Breast epithelium (tissue), 4 donors: ENCODE measurements at places on chromosomes 12 and 14.

DNA sequence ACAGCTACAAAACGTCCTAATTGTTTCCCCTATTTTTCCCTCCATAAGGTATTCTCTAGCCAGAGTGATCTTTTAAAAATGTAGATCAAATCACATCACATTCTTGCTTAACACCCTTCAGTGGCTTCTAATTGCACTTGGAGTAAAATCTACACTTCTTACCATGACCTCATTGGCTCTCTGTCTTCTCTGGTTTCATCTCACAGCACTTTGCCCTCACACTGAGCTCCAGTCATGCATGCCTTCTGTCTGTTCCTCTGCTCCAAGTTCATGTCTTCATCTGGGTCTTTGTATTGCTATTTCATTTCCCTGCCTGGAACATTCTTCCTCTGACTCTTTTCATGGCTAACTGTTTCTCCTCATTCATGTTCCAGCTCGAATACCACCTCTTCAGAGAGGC lies 220.4 kb upstream of the GARIN6 start:
- H3K36me3 ChIP-seq: no peaks in the 10 kb centered on the region
- no peaks in the 10 kb centered on the region for H3K4me1 ChIP-seq

- H3K4me1 ChIP-seq: peaks cover 23% of the 10 kb centered on the region
- no peak for DNase-seq
- no peak overlapping the region for H3K4me3 ChIP-seq
- no peaks in the 10 kb centered on the region for H3K27me3 ChIP-seq
Measured at GRCh38 chr14:22845821-22846625, 9.6 kb downstream of the MMP14 start.

DNA sequence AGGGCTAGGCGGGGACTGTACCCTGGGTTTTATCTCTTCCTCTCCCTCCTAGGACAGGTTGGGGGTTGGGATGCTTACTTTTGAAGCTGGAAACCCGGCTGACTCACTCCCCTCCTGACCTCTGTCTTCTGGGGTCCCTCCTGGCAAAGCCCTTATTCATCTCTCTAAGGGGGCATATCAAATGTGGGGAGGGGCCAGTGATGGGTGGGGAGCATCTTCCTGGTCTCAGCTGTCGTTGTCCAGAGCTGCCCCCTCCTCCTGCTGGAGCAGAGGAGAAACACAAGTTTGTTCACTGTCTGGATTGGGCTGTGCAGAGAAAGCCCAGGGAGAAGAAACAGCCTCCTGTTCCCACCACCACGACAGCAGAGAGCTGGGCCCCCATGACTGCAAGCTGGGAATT lies 85.8 kb downstream of the TNFAIP2 start:
- peak overlapping the region; percentile 73 for H3K4me3 ChIP-seq
- peak overlapping the region; percentile 62 for H3K27ac ChIP-seq
- no peaks in the 10 kb centered on the region for H3K27me3 ChIP-seq
- DNase-seq: no peak
- H3K4me1 ChIP-seq: no peaks in the 10 kb centered on the region
- no peaks in the 10 kb centered on the region for H3K36me3 ChIP-seq

DNA sequence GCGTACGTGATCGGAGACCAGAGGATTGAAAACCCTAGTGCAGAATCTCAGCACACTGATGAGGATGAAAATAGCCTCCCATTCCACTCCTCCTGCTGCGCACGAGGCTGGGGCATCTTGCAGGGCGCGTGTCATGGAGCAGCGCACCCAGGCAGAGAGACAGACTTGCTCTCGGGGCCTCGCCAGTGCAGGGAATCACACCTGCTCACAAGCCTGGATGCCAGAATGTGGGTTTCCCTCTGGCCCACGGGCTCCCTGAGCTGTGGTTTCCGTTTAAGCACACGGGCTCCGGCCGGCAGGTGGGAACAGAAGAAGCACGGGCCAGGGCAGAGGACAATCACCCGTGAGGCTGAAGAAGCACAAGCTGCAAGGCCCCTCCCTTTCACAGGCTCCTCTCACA lies 2.0 kb downstream of the FGF6 start:
- H3K4me1 ChIP-seq: no peaks in the 10 kb centered on the region
- no peaks in the 10 kb centered on the region for H3K27me3 ChIP-seq
- H3K4me3 ChIP-seq: no peak overlapping the region
- H3K36me3 ChIP-seq: no peaks in the 10 kb centered on the region
- H3K27ac ChIP-seq: no peak overlapping the region

DNA sequence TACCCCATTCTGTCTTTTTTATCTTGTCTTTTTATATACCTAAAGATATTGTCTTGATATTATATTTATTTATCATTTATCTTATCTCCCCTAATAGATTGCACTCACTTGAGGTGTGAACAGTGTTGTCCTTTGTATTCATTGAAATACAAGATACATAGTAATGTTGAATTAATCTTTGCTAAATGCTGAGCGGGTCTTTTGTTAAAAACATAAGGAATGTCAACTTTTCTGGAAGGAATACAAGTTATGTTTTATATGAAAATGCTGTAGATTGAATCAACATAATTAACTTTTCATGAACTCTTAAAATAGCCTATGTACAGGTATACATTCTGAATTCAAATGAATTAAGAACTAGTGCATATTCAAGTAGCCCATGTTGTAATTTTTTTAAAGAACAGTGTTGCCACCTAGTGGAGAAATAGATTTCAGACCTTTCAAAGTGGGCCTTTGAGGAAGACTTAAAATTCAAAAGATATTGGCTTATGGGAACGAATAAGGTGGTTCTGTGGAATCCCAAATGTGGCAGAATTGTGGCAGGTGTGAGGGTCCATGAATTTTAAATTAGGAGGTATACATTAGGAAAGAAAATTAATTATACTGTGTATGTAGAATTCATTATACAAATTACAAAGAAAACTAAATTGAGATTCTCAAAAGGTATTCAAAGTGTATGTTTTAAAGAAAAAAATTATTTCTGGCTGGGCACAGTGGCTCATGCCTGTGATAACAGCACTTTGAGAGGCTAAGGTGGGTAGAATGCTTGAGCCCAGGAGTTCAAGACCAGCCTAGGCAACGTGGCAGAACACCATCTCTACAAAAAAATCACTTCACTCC lies 19.1 kb downstream of the BBOF1 start:
- no peak overlapping the region for H3K4me3 ChIP-seq
- no peak overlapping the region for H3K27ac ChIP-seq
- H3K4me1 ChIP-seq: no peaks in the 10 kb centered on the region
- no peaks in the 10 kb centered on the region for H3K27me3 ChIP-seq
- DNase-seq: no peak
- no peaks in the 10 kb centered on the region for H3K36me3 ChIP-seq

DNA sequence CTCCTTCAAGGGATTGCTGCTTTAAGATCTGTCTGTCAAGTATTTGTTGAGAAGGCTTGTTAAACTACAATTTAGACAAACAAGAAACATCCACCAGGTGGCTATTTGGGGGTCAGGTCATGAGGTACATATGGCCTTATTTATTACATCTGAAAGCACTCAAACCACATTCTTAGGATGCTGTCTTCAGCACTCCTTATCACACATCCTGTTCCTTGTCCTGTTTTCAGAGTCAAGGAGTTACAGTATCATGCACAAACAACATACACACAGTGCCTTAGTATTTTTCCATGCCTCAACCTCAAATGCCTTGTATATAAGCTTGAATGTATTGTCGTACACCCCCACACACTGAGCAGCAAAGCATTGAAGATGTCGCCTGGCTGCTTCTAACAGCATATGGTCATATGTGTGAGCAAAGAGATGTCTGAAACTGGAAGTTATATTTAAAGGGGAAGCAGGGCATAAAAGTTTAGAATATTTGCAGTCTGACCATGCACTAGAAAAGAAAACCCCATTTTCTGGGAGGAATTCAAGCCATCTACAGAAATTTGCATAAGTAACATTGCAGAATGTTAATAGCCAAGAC lies 83.8 kb downstream of the KCNMB4 start:
- DNase-seq: no peak
- H3K4me3 ChIP-seq: no peak overlapping the region
- H3K4me1 ChIP-seq: no peaks in the 10 kb centered on the region
- H3K27me3 ChIP-seq: no peaks in the 10 kb centered on the region
- no peaks in the 10 kb centered on the region for H3K36me3 ChIP-seq
- no peak overlapping the region for H3K27ac ChIP-seq

GRCh38 chr14:68550338-68550715 lies 242.5 kb downstream of the ZFP36L1 start:
- peaks cover 15% of the 10 kb centered on the region for H3K4me1 ChIP-seq
- peak; percentile 15 for DNase-seq
- H3K36me3 ChIP-seq: no peaks in the 10 kb centered on the region
- no peak overlapping the region for H3K4me3 ChIP-seq
- H3K27ac ChIP-seq: peak overlapping the region; percentile 80

DNA sequence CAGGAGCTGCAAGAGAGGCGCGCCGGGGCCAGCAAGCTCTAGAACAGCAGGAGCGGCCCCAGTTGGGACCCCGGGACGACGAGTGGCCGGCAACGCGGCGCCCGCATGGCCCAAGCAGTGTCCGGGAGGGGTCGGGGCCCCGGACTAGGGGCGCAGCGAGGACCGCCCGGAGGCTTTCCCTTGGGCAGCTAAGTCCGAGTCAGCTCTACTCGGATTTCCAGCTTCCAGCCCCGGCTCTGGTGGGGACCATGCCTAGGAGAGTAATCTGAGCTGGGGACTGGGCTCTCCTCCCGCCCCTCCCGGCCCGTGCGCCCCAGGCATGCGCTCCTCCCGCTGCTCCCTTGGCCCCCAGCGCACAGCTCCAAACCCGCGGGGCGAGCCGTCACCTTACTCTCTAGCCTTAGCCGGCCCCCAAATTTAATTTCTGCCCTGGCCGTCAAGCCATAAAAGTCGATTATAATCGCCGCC lies 41.6 kb upstream of the CAPRIN2 start:
- DNase-seq: no peak
- no peaks in the 10 kb centered on the region for H3K36me3 ChIP-seq
- peak overlapping the region; percentile 52 for H3K27ac ChIP-seq

DNA sequence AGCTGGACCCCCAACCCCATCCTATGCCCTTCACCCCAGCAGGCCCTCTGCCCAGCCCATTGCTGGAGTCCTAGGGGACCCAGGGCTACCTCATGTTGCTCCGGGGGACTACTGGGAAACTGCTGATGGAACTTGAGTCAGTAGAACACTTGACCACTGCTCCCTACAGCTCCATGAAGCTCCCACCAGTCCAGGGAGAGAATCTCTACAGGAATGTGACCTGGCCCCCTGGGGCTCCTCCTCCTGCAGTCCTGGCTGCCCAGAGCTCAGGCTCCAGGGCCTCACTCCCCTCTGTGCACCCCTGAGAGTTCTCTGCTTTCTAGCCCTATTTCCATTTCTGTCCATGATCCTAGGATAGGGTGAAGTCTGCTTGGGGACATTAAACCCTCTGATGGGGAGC lies 10.8 kb upstream of the AQP2 start:
- no peaks in the 10 kb centered on the region for H3K27me3 ChIP-seq
- no peak overlapping the region for H3K27ac ChIP-seq
- H3K4me3 ChIP-seq: no peak overlapping the region
- H3K4me1 ChIP-seq: no peaks in the 10 kb centered on the region

DNA sequence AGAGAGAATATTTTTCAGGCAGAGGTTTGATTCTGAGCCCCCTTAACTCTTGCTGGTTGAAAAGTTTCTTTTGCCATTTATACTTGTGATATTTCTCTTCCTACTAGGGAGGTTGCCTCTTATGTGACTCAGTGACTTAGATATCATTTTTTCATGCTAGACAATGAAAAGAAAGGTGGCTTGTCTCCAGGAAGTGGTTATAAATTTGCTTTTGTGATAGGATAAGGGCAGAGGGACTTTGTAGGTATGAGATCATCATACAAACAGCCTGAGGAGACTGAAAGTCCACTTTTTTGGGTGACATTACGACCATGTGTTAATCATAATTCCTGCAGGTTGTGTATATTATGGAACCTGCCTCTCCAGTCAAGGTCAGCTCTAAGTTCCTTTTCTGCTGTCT lies 35.8 kb downstream of the ACSM4 start:
- no peaks in the 10 kb centered on the region for H3K27me3 ChIP-seq
- no peaks in the 10 kb centered on the region for H3K36me3 ChIP-seq
- H3K27ac ChIP-seq: no peak overlapping the region
- DNase-seq: no peak

GRCh38 chr14:105852378-105853088 lies 326.1 kb downstream of the TMEM121 start:
- no peaks in the 10 kb centered on the region for H3K27me3 ChIP-seq
- no peak overlapping the region for H3K4me3 ChIP-seq
- no peak overlapping the region for H3K27ac ChIP-seq
- H3K4me1 ChIP-seq: no peaks in the 10 kb centered on the region
- H3K36me3 ChIP-seq: no peaks in the 10 kb centered on the region
- DNase-seq: peak; percentile 31

DNA sequence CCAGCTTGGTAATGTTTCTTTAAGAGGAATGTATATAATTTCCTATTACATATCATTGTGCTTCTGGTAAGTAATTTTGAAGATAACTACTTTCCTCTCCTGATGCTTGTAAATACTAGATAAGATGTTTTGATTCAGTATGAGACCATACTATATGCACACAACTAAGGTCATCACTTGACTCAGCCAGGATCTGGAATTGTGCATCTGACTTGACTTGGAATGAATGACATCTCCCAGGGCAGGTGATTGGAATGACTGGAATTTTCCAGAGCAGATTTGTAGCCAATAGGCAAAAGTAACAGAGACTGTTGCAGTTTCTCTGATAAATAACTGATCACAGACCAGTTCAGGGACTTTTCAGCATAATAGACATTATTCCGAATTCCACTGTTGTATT lies 11.1 kb downstream of the BEST3 start:
- no peaks in the 10 kb centered on the region for H3K4me1 ChIP-seq
- H3K27me3 ChIP-seq: no peaks in the 10 kb centered on the region
- no peaks in the 10 kb centered on the region for H3K36me3 ChIP-seq
- DNase-seq: no peak
- H3K27ac ChIP-seq: no peak overlapping the region

- H3K4me3 ChIP-seq: no peak overlapping the region
- no peak overlapping the region for H3K27ac ChIP-seq
- H3K27me3 ChIP-seq: no peaks in the 10 kb centered on the region
Measured at GRCh38 chr14:31080056-31080455, 53.9 kb upstream of the STRN3 start.

DNA sequence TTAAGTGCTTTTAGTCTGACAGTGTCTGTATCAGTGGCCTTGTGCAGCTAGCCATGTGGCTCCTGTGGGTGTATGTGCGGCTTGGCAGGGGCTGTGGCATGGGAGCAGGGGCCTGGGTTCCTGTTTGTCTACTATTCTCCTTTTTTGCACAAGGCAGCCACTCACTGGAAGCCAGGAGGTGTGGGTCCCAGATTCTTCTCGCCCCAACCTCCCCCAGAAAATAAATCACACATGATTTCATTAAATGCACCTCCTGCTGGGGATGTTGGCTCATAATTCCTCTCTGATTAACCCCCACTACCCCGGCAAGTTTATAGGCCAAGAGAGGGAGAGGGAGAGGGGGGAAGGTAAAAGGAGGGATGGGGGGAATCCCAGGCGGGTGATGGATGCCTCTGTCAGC lies 17.6 kb downstream of the CALCOCO1 start:
- peaks cover 4% of the 10 kb centered on the region for H3K36me3 ChIP-seq
- H3K27me3 ChIP-seq: no peaks in the 10 kb centered on the region
- H3K4me3 ChIP-seq: no peak overlapping the region
- H3K27ac ChIP-seq: no peak overlapping the region
- no peak for DNase-seq
- no peaks in the 10 kb centered on the region for H3K4me1 ChIP-seq

DNA sequence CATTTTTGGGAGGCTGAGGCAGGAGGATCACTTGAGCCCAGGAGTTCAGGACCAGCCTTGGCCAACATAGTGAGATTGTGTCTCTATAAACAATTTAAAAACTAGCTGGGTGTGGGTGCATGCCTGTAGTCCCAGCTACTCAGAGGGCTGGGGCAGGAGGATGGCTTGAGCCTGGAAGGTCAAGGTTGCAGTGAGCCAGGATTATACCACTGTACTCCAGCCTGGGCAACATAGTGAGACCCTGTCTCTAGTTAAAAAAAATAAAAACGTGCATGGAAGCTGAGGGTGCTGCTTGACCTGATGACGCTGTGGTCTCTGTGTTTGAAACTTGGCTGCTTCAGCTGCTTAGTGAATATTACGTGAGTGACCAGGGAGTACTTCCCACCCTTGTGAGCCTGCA lies 89.7 kb downstream of the PPP2R5C start:
- no peak for DNase-seq
- H3K36me3 ChIP-seq: no peaks in the 10 kb centered on the region
- H3K4me1 ChIP-seq: no peaks in the 10 kb centered on the region
